Activated naive CD4-positive, alpha-beta T cell treated with anti-CD3 and anti-CD28 coated beads, Interleukin-2, amount 10 ng/mL, durations not matched to agents 7 days and 5 days (primary cell): ENCODE measurements at places on chromosomes 3 and 15.

GRCh38 chr15:92077353-92078085 is 224.0 kb downstream of the SLCO3A1 start:
- H3K4me3 ChIP-seq, result no peak overlapping the region
- H3K36me3 ChIP-seq, result no peaks in the 10 kb centered on the region
- peaks cover 33% of the 10 kb centered on the region for H3K4me1 ChIP-seq
- H3K27ac ChIP-seq, result no peak overlapping the region
- no peaks in the 10 kb centered on the region for H3K27me3 ChIP-seq

GRCh38 chr15:48533982-48534381 is 111.5 kb downstream of the FBN1 start:
- H3K36me3 ChIP-seq, result no peaks in the 10 kb centered on the region
- H3K27me3 ChIP-seq, result peaks cover 4% of the 10 kb centered on the region
- H3K27ac ChIP-seq, result no peak overlapping the region
- no peaks in the 10 kb centered on the region for H3K4me1 ChIP-seq

DNA sequence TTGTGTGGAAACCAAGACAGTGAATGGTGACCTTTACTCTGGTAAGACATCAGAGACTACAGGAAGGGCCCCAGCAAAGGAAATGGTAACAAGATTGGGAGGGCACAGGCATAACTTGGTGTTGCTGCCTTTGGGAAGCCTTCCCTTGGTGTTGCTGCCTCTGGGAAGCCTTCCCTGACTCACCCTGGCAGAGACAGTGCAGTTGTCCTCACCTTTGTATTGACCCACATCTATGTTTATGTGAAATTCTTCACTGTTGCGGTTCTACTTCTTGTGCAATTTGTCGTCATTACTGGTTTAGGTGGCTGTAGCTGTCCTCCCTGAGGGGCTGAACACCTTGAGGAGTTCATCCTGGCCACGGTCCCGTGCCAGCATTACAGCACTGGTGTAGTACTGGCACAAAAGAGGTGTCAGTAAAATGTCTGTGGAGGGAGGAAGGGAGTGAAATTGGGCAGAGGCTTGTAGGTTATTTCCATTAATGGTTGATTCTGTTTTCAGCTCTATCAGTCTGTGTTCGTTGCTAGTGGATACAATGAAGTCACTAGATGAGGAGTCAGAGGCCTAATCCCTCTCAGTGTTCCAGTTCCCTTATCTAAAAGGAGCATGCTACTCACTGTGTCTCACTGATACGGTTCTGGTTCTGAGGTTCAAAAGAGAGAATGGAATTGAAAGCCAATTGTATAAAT is 21.6 kb downstream of the IFT122 start:
- no peaks in the 10 kb centered on the region for H3K4me1 ChIP-seq
- no peak overlapping the region for H3K4me3 ChIP-seq
- H3K36me3 ChIP-seq, result peaks cover 8% of the 10 kb centered on the region
- H3K27me3 ChIP-seq, result no peaks in the 10 kb centered on the region
- no peak overlapping the region for H3K27ac ChIP-seq

DNA sequence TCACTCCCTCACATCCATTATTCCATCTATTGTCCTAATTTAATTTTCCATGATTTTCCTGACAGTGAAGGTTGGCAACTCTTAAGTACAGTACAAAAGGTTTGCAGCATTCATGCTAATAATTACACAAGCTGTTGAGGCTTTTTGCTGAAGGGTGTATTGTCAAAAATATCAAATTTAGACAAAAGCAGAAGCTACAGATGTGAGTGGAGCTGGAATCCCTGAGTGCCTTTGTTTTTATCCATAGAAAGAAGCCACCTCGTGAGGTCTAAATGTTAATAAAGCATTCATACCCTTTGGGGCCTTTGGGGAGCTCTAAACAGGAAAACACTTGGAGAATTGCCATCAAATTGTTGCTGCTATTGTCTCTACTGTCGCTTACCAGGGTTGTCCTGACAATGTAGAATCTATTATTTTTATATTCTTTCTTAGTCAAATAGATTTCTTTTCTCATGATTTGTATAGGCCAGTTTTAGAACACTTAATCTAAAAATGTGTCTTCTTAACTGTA is 185.8 kb upstream of the ROBO1 start:
- H3K4me1 ChIP-seq, result no peaks in the 10 kb centered on the region
- H3K27ac ChIP-seq, result no peak overlapping the region
- no peak for DNase-seq
- no peak overlapping the region for H3K4me3 ChIP-seq
- H3K27me3 ChIP-seq, result no peaks in the 10 kb centered on the region

GRCh38 chr3:171849617-171850319 is 6.6 kb downstream of the TMEM212 start:
- H3K27me3 ChIP-seq, result peaks cover 11% of the 10 kb centered on the region
- H3K4me3 ChIP-seq, result no peak overlapping the region
- DNase-seq, result no peak
- peaks cover 3% of the 10 kb centered on the region for H3K36me3 ChIP-seq
- H3K4me1 ChIP-seq, result peaks cover 19% of the 10 kb centered on the region

- H3K36me3 ChIP-seq, result peaks cover 22% of the 10 kb centered on the region
- H3K4me3 ChIP-seq, result no peak overlapping the region
- H3K4me1 ChIP-seq, result no peaks in the 10 kb centered on the region
Measured at GRCh38 chr15:22819651-22820050, 18.8 kb upstream of the NIPA2 start.

GRCh38 chr15:60589728-60590127 is 110.8 kb upstream of the ICE2 start:
- peaks cover 72% of the 10 kb centered on the region for H3K4me1 ChIP-seq
- peak overlapping the region; percentile 83 for H3K27ac ChIP-seq
- peaks cover 13% of the 10 kb centered on the region for H3K27me3 ChIP-seq
- peak overlapping the region; percentile 74 for H3K4me3 ChIP-seq

DNA sequence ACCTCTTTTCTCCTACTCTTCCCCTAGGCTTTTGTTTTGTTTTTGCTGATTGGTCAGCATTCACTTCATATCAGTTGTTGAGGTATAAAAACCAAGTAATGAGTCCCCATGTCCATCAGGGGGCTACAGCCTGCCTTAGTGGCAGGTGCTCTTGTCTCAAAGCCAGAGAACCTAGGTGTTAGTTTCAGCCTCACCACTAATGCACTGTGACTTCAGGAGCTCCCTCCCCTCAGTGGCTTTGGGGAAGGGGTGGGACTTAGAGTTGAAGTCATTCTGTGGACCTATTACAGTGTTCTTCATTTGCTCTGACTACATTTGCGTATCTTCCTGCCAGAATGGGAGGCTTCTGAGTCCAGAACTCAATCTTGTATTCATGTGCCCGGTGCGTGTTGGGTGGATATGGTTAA is 41.6 kb downstream of the NR2C2 start:
- H3K4me1 ChIP-seq, result peaks cover 21% of the 10 kb centered on the region
- H3K27me3 ChIP-seq, result no peaks in the 10 kb centered on the region
- H3K4me3 ChIP-seq, result no peak overlapping the region
- no peak overlapping the region for H3K27ac ChIP-seq
- DNase-seq, result peak; percentile 26

- no peak overlapping the region for H3K27ac ChIP-seq
- H3K27me3 ChIP-seq, result peaks cover 15% of the 10 kb centered on the region
- no peak overlapping the region for H3K4me3 ChIP-seq
Measured at GRCh38 chr3:45269952-45270351, 43.9 kb upstream of the TMEM158 start.

GRCh38 chr3:39150803-39151631 is 2.4 kb downstream of the CSRNP1 start:
- H3K27ac ChIP-seq, result peak overlapping the region; percentile 87
- peaks cover 77% of the 10 kb centered on the region for H3K4me1 ChIP-seq
- H3K36me3 ChIP-seq, result peaks cover 39% of the 10 kb centered on the region
- DNase-seq, result peak; percentile 57
- H3K27me3 ChIP-seq, result peaks cover 13% of the 10 kb centered on the region
- peak overlapping the region; percentile 91 for H3K4me3 ChIP-seq

GRCh38 chr15:37056177-37057121 is 43.9 kb downstream of the MEIS2 start:
- no peaks in the 10 kb centered on the region for H3K27me3 ChIP-seq
- H3K4me1 ChIP-seq, result no peaks in the 10 kb centered on the region
- no peak overlapping the region for H3K27ac ChIP-seq
- no peaks in the 10 kb centered on the region for H3K36me3 ChIP-seq

DNA sequence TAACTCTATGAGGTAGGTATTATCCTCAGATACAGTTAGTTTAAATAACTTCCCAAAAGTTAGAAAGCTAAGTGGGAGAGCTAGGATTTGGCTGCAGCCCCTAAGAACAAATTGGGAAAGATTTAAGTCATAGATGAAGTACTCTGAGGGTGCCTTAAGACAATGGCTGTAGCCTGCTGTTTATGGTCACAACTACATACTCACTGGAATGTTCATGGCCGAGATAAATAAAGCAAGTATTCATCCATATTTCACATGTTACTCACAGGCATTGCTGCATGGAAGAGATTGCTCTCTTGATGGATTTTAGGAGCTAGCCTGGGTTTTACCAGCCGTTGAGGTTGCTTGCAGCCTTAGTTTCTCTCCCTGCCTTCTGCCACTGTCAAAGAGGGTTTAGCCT is 145.0 kb downstream of the CMSS1 start:
- H3K27me3 ChIP-seq, result no peaks in the 10 kb centered on the region
- H3K4me1 ChIP-seq, result no peaks in the 10 kb centered on the region
- no peak overlapping the region for H3K4me3 ChIP-seq
- no peak for DNase-seq

DNA sequence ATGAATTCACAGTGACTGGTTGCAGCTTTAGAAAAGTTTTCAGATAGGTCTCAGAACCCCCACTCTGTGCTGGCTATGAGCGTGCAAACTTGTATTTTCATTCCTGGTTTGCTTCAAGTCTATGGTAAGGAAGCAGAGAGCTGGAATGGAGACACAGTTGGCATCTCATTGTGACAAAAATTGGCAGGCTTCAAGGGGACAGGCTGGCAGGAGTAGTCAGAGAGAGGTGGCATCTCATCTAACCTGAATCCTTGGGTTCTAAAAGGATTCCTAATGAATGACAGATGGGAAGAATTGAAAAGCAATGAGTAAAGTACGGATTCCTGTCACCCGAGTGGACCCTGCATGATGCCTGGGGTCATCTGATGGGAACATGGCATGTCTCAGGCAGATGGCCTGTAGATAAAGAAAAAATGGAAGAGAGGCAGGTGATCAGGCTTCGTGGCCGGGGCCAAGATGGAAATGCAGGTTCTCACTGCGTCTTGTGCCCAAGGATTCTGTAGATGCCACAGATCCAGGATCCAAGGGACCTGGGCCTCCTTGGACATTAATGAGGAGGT is 89.4 kb upstream of the ABHD17C start:
- H3K4me3 ChIP-seq, result no peak overlapping the region
- no peaks in the 10 kb centered on the region for H3K4me1 ChIP-seq
- no peak overlapping the region for H3K27ac ChIP-seq
- no peak for DNase-seq
- H3K27me3 ChIP-seq, result peaks cover 33% of the 10 kb centered on the region

DNA sequence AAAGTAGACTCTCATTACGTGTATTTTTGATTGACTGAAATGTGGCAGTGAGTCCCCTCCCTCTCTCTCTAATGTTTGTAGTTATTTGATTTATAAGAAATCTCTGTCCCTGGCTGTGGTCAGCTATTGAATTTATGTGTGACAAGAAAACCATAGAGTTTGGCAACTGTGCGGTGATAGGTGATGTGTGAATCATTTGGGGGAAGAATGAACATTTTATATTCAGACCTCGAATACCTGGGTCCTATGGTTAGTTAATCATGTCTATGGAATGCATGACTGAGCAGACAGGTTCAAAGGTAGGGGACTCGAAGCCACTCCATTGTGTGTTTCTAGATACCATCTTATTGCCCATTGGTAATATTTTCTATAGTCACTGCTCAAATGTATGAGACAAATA is 712.1 kb downstream of the MECOM start:
- no peaks in the 10 kb centered on the region for H3K27me3 ChIP-seq
- no peaks in the 10 kb centered on the region for H3K36me3 ChIP-seq
- H3K4me3 ChIP-seq, result no peak overlapping the region
- DNase-seq, result no peak
- H3K4me1 ChIP-seq, result no peaks in the 10 kb centered on the region
- H3K27ac ChIP-seq, result no peak overlapping the region

GRCh38 chr3:155869691-155870090 is 759 bp upstream of the GMPS start:
- H3K36me3 ChIP-seq, result peaks cover 7% of the 10 kb centered on the region
- no peaks in the 10 kb centered on the region for H3K27me3 ChIP-seq
- H3K27ac ChIP-seq, result peak overlapping the region; percentile 95

DNA sequence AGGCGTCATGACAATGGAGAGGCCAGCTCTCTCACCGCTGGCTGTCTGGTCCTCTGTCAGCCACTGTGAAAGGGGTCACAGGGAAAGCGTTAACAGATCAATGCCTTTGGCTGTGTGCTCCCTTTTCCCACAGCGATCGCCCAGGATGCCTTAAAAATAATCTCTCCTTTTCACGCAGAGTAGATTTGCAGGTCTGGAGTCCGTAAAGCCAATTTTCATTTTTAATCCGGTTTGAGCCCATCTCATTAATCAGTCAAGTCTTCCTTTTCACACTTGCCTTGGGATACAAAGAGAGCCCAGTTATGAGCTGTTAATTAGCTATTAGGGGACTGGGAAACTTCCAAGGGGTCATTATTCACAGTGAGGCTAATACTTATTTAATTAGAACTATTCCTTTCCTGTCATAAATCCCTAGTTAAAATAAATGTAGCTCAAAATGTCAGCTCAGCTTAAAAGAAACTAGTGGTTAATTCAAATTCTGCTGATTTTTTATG is 104.3 kb upstream of the RASGRP1 start:
- no peak overlapping the region for H3K4me3 ChIP-seq
- no peaks in the 10 kb centered on the region for H3K27me3 ChIP-seq
- peaks cover 32% of the 10 kb centered on the region for H3K36me3 ChIP-seq
- H3K4me1 ChIP-seq, result peaks cover 94% of the 10 kb centered on the region
- peak overlapping the region; percentile 98 for H3K27ac ChIP-seq

GRCh38 chr3:120153294-120153693 is 59.0 kb upstream of the GSK3B start:
- DNase-seq, result no peak
- no peaks in the 10 kb centered on the region for H3K27me3 ChIP-seq
- H3K36me3 ChIP-seq, result no peaks in the 10 kb centered on the region
- no peak overlapping the region for H3K27ac ChIP-seq
- no peak overlapping the region for H3K4me3 ChIP-seq

GRCh38 chr3:34388830-34389229 is 590.4 kb downstream of the PDCD6IP start:
- H3K27ac ChIP-seq, result no peak overlapping the region
- DNase-seq, result no peak
- H3K4me1 ChIP-seq, result no peaks in the 10 kb centered on the region
- no peaks in the 10 kb centered on the region for H3K36me3 ChIP-seq
- H3K27me3 ChIP-seq, result no peaks in the 10 kb centered on the region
- no peak overlapping the region for H3K4me3 ChIP-seq

GRCh38 chr3:25849641-25850385 is 59.9 kb downstream of the OXSM start:
- H3K27ac ChIP-seq, result no peak overlapping the region
- H3K4me1 ChIP-seq, result no peaks in the 10 kb centered on the region
- H3K36me3 ChIP-seq, result no peaks in the 10 kb centered on the region
- no peak for DNase-seq
- no peak overlapping the region for H3K4me3 ChIP-seq

DNA sequence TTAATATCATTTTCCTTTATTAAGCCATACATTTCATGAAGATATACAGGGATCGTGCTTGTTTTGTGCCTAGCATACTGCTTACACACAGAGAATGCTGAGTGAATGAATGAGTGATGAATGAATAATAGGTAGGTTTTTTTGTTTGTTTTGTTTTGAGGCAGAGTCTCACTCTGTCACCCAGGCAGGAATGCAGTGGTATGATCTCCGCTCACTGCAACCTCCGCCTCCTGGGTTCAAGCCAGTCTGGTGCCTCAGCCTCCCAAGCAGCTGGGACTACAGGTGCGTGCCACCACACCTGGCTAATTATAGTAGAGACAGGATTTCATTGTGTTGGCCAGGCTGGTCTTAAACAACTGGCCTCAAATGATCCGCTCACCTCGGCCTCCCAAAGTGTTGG is 400.0 kb downstream of the ROBO1 start:
- DNase-seq, result no peak
- H3K4me3 ChIP-seq, result no peak overlapping the region
- H3K4me1 ChIP-seq, result no peaks in the 10 kb centered on the region
- no peaks in the 10 kb centered on the region for H3K36me3 ChIP-seq
- no peaks in the 10 kb centered on the region for H3K27me3 ChIP-seq
- H3K27ac ChIP-seq, result no peak overlapping the region
